Stimulated activated CD4-positive, alpha-beta T cell treated with anti-CD3 and anti-CD28 coated beads, Interleukin-12 subunit alpha, Interleukin-12 subunit beta, amount 100 ng/mL, for 4 hours (primary cell): ENCODE measurements at places on chromosomes 6 and 20.

GRCh38 chr20:58909585-58909984, 57.1 kb downstream of the GNAS start:
- no peak for DNase-seq

DNA sequence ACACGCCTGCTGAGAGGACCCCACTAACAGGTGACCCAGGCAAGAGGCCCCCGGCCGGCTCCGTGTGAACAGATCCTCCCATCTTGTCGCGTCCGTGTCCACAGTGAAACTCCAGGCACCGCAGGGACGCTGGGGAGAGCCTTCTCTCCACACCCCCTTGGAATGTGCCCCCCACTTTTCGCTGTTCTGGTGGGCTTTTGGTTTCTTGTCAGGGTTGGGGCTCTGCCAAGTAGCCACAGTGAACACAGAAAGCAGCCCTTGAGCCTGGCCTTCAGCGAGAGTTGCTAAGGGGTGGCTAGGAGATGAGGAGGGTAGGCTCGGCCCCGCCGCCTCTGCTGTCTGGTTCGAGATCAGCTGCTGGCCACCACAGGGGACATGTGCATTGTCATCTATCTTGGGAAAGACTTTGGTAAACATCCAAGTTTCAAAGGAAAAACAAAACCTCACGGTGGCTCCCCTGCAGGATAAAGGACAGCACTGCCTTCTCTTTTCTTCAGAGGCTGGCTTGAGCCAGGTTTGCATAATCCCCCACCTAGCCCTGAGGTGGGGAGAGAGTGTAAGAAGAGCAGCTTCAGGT, 22.7 kb downstream of the SYNDIG1 start:
- no peak for DNase-seq

- DNase-seq: no peak
Measured at GRCh38 chr6:73791336-73791735, 95.3 kb downstream of the CD109 start.

GRCh38 chr20:33164763-33165095, 3.2 kb upstream of the BPIFA2 start:
- DNase-seq: no peak

DNA sequence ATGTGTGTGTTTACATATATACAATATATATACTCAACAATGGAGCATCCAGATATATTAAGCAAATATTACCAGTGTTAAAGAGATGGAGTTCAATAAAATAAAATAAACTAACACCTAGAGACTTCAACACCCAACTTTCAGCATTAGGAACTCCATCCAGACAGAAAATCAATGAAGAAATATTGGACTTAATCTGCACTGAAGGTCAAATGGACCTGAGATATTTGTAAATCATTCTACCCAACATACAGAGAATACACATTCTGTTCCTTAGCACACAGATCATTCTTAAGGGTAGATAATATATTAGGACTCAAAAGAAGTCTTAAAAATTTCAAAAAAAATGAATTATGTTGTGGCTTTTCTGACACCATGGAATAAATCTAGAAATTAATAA, 832.3 kb upstream of the ADGRB3 start:
- DNase-seq: no peak

DNA sequence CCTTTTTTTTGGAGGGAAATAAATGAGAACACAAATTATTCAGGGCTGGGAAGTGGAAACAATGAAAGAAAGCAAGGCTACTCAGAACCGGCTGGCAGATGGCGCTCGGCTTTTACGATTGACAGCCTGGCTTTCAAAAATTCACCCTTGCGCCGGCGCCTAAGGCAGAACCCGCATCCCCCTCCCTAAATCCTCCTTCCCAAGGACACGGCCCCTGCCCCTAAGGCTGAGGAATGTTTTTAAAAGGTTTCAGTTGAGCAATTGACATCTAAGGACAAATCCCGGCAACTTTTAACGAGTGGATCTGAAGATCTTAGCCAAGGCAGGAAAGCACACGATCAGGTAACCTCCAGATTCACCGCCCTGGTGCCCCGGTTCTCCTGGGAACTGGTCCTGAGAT, 16.3 kb downstream of the GNAS start:
- no peak for DNase-seq

DNA sequence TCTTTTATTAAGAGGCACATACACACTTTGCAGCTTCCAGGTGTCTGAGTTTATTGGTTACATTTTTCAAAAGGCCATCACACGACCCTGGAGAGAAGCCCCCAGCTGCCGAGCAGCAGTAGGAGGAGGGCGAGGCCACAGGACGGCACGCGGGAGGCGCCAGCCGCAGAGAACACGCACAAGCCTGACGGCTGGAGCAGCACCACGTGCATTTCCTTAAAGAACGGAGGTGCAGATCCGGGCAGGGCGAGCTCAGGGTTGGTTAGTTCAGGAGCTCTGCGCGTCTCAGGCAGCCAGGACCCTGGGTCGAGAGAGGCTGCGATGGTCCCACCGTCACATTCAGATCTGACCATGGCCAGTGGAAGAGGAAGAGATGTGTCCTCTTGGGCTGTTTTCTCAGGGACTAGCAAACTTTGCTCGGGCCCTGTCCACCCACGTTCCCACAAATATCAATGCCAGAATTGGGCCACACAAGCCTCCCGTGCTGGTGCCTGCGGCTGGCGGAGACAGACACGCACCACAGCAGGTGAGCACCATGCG, 121.4 kb upstream of the AFDN start:
- no peak for DNase-seq

GRCh38 chr6:79621579-79621978, 9.6 kb upstream of the SH3BGRL2 start:
- no peak for DNase-seq

DNA sequence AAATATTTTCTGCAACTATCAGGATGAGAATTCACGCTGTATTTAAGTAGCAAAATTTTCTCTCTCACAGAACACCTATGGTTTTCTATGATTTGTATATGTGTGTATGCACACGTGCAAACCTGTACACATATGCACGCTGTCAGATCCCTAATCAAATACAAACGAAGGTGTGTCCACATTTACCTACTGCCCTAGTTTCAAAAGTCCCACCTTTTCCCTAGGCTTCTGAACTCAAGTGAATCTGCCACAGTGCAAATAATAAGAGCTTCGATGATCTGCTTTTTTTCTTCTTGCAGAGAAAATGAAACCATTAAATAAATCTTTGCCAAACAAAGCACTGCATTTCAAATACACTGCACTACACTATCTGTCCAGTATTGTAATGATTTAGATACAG, 6.5 kb downstream of the HIVEP2 start:
- DNase-seq: no peak

GRCh38 chr20:5353624-5354496, 37.1 kb upstream of the PROKR2 start:
- no peak for DNase-seq

DNA sequence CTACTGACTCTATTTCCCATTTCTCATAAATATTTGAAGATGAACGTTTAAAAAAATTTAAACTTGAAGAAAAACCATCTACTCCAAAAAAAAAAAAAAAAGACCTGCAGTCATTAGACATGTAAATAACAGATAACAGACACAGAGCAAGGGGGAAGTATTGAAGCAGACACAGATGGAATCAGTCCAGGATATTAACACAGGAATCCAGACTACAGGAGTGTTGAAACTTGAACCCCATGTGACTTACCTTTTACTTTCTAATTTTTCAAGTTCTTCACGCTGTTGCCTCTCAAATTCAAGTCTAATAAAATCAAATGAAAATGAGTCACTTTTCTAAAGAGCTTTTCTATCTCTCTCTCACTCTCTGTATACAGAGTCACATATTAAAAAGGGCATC, 191.8 kb downstream of the KIF16B start:
- no peak for DNase-seq

DNA sequence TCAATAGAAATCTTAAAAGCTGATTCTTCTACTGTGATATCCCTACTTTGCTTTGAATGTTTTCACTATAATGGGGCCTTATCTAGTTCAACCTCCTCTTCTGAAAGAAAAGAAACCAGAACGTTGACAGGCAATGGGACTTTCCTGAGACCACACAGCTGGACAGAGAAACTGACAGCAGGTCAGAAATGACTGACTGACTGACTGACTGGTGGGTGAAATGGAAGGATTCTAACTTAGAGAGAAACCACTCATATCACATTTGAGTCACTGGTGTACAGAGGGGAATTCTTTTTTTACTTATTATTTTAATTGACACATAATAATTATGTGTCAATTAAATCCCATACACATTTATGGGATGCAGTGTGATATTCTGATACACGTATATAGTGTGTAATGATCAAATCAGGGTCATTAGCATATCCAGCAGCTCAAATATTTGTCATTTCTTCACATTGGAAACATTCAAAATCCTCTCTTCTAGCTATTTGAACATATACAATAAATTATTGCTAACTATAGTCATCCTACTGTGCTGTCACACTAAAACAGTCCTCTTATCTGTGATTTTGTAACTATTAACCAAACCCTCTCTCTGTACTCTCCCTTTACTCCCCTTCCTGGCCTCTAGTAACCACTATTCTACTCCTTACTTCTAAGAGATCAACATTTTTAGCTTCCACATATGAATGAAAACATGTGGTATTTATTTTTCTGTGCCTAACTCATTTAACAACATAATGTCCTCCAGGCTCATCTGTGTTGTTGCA, 64.8 kb upstream of the NRSN1 start:
- DNase-seq: no peak

DNA sequence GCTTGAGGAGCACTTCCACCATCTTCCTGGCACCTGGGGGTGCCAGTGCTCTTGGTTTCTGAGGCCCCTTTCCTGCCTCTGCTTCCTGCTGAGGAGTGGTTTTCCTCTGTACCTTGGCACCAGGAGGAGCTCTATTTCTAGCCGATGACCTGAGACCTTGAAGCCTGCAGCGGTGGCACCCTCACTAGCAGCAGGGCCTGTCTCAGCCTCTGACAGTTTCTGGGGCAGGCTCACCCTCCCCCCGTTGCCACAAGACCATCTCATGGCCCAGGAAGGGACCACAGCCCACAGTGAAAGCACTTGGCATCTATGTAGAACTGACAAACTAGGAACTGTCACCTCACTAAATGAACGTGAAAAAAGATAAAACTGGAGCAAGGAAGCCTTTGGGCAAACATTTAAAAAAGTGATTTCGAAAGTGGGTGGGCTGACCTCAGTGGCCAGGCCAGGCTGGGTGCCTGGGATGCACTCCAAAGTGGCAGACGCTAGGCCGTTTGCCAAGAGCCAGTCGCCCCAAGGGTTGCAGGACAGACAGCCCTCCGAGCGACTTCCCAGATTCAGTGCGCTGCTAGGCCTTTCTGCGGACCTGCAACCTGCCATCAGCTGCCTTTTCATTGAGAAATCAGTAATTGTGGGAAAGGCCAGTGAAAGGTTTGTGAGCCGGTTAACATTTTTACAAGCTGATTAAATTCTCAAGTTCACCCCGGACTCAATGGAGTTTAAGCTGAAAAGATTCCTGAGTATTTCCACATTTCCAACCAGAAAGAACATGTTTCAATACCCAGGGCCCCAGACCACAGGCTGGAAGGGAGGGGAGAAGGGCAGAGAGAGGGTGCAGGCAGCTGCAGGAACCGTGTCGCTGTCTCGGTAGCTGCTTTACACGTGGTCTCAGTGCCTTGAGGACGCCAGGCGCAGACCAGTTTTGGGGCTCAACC, 303.7 kb downstream of the ESR1 start:
- no peak for DNase-seq

GRCh38 chr6:139016337-139017213, 12.0 kb upstream of the ABRACL start:
- DNase-seq: no peak

GRCh38 chr20:59019217-59019616, at the start of gene TUBB1:
Gene TUBB1 (plus strand): TSS chr20:59019429. CDS start chr20:59019523, 94 bp downstream.
- DNase-seq: no peak

GRCh38 chr6:74507649-74508048, 698.2 kb downstream of the COL12A1 start:
- no peak for DNase-seq

DNA sequence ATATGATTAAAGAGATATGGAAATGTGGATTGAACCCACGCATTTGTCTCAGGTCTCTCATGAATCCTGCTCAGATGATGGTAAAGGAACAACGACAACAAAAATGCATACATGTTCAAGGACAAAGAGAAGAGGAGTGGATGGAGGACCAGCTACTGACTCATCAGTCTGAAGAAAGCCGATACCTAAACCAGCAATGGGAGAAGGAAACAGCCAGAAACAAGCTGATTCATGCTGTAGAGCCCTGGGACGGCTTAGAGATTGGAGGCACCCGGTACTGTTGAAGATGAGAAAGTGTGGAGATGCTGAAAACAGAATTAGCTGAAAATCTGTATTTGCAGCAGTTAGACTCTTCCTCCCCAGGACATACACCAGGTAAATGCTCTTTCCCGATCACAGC, 14.4 kb upstream of the RIPPLY2 start:
- no peak for DNase-seq

GRCh38 chr6:136718476-136718875, 73.8 kb downstream of the MAP3K5 start:
- DNase-seq: no peak

DNA sequence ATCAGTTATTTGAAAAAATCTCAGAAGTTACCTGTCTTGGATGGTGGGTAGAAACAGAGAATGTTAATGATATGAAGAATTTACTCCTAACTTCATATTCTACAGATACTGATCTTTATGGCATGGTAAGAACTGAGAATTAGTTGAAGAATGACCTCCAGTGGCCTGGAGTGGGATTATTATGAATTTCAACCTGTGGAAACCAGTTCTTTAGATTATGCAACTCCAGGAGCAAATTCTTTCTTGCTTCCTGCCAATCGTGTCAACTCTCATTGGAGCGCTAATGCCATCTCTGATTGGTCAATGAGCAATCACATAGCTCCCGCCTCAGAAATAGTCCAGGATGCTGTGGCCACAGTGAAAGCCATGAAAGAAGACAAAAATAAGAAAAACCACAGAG, 40.6 kb downstream of the LYRM2 start:
- no peak for DNase-seq

GRCh38 chr6:90251295-90251992, 45.2 kb downstream of the BACH2 start:
- no peak for DNase-seq

- DNase-seq: no peak
Measured at GRCh38 chr20:58322083-58322482, 12.6 kb downstream of the RAB22A start.

- DNase-seq: no peak
Measured at GRCh38 chr20:7207186-7207798, 439.8 kb downstream of the BMP2 start.

- DNase-seq: no peak
Measured at GRCh38 chr6:95423331-95423730, 154.0 kb upstream of the MANEA start.

DNA sequence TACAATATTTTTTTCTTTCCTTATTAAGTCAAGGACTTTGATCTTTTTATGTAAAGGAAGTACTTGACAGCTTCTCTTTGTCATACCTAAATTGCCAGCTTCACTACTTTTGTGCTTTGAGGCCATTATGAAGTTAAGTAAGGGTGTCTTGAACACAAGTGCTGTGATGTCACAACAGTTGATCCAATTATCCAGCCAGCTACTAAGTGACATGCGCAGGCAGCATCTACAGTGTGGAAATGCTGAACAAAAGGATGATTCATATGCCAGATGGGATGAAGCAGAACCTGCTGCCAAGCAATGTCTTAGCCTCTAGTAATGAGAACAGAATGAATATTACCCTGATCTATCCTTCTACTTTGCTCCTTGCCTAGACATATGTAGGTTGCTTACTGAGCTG, 68.3 kb upstream of the TMEM244 start:
- DNase-seq: no peak

GRCh38 chr6:125191916-125192609, 38.5 kb downstream of the TPD52L1 start:
- DNase-seq: peak; percentile 33

- no peak for DNase-seq
Measured at GRCh38 chr6:166692723-166693302, 65.8 kb upstream of the RPS6KA2 start.
